Activated effector memory CD4-positive, alpha-beta T cell treated with Interleukin-2 at 50 U/mL for 16 hours (primary cell): ENCODE measurements at places on chromosomes 6 and 20.

DNA sequence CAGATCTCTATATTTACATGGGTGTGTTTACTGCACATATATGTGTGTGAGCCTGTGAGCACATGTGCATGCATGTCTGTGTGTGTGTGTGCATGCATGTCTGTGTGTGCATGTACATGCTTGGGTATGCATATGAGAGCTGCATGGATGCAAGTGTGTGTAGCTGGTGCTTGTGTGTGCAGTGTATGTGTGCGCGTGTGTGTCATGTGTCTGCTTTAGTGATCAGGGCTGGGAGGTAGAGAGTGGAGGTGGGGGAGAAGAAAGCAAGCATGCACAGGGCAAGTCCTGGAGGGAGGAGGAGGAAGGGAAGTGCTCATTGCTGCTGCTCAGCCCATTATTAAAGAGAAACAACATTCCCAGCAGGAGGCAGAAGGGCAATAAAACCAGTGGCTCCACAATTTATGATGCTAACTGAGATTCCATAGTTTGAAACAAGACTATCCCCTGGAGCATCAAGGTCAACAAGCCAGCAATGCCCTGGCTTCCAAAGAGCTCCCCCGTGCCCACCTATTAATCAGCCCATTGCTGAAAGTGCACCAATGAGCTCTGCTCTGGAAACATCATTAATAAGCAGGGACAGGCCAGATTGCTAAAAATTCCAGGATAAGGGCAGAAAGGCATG lies 414.0 kb downstream of the MAFB start:
- DNase-seq: no peak

- DNase-seq: no peak
These were observed 11.8 kb downstream of the RIPOR2 start for GRCh38 chr6:24923885-24924401.

DNA sequence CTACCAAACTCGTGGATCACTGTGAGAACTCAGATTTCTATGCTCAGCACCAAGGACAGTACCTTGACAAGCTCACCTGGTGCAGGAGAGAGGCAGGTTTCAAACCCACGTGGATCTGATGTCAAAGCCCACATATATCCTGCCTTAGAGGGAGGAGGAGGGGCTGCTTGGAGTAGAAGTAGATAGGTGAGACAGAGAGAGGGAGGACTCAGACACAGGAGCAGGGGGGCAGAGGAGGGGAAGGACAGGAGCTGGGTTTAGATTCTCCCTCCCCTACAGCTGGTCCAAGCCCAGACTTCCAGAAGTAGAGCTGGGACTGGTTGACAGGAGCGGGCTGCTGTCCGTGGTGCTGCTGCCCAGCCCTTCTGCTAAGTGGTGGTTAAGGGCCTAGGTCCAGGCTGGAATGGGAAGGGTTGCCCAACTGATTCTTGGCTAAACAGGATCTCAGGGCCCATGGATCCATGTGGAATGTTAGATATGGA lies 77.5 kb downstream of the CDH22 start:
- no peak for DNase-seq

GRCh38 chr20:48615871-48616270 lies 211.9 kb downstream of the PREX1 start:
- no peak for DNase-seq

DNA sequence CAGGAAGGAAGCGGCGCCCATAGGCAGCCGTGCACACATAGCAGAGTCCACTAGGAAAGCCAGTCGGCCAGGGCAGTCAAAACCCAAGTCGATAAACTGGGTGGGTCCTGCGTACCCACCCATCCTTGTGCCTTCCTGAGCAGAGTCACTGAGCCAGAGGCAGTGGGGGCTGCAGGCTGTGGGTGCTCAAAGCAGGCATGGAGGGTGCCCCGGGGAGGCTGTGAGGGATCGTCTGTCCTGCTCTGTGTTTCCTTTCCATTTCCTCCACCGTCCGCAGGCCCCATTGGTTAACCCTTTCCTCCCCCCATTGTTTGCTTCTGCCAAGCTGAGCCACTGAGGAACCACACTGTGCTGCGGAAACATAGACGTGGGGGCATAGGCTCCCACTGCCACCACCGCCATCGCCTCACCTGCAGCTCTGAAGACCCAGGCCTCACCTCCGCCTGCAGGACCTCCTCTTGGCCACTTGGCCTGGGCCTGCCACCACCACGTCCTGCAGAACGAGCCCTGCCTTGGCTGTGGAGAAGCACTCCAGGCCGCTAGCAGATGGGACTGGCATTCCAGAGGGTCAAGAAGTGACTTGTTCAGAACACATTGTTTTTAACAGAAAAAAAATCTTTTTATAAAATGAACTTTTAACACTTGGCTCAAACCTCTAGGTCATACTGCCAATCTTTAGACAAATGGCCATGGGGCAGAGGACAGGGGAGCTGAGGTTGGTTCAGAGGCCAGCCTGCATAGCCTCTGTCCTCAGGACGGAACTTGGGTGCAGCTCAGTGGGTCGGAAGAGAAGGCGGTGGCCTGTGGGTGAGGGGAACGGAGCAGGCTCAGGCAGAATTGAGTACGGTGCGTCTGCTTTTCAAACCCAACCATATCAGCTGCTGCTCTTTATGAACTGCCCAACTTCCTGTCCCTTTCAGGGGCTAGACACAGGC lies 52.6 kb downstream of the TCP11 start:
- no peak for DNase-seq

DNA sequence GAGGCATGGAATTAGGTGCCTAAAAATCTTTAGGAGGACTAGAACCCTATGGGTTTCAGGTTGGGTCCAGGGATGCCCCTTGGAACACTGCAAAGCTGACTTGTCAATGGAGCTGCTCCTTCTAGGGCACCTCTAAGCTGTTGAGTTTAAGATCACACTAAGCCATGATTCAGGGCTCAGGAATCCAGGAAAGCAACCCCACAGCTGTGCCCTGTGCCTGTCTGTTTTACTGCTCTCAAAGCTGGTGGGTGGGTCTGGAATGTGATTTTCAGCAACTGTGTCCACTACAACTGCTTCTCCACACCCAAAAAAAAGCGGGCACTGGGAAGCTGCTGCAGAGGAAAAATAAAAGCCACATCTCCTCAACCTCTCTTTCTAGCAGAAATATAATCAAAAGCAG lies 310.4 kb upstream of the MOCS1 start:
- DNase-seq: no peak
